ENCODE measurements at places on chromosomes 1 and 21.

DNA sequence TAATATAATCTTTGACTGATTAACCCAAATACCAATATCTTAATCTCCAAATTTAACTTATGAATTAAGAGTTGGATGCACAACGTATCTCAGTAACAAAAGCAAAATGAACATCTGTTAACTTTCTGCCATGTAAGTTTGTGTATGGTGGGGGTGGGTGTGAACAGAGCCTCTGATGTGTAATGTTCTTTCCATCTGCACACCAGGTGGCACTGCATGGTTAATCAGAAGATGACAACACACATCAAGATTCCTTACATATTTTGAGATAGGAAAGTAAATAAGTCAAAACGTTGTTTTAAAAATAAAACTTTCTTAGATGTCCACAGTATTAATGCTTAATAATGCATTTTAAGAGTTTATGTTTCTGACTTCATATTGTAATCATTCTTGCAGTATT lies 251.9 kb downstream of the DPYD start:
- DNase-seq = no peak

DNA sequence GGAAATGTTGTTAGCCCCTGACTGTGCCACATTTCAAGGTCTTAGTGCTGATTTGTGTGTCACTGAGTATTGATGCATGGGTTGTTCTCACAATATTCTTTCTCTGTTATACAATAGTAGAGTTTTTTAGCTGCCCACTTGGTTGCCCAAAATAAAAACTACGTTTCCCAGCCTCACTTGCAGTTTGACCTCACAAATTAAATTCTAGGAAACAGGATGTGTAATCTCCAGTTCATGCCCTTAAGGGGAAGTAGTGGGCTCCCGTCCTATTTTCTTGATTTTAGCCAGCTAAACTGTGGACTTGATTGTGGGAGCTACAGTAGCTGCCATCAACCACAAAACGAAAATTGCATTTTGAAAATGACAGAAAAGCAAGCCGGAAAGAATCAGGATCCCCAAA lies 27.3 kb upstream of the LAMC1 start:
- DNase-seq = no peak

GRCh38 chr21:44932408-44933181 lies 7.2 kb upstream of the SLX9 start:
- no peak for DNase-seq

- DNase-seq = no peak
Observed at GRCh38 chr1:17108360-17108759, 10.9 kb downstream of the PADI2 start.

DNA sequence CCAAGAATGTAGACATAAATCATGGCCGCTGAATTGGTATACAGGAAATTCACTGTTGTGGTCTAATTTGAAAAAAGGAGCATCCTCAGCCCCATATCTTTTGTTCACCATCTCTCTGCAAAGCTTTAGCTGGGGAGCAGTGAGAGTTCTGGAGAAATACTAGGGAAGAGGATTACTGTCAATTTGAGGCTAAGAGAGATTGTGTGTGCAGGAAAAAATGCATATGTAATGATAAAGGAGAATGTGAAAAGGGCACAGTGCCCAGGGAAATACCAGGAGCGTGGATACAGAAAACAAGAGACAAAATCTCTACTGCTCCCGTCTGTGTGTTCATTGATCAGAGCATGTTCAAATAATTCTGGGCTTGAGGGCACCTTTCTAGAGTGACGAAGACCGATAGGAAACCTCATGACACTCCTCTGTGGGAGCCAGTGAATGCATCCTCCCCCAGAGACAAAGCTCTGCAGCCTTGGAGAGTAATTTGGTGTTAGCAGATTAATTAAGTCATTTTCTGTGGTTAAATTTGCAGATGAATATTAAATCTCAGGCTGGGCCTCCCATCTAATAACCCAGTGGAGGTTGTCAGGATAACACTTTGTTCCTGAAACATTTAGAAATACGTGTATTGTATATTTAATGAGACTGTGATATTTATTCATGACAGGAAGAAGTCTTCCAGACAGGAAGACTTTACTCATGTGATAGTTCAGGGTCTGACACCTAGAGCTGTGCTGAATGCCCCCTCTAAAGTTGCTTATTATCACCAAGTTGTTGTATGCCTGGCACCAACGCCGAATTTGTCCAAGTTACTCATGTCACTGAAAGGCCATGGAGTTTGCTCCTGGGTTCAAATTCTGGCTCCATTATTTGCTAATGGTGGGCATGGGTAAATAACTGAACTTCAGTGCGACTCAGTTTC lies 287.3 kb upstream of the SGIP1 start:
- DNase-seq = no peak

DNA sequence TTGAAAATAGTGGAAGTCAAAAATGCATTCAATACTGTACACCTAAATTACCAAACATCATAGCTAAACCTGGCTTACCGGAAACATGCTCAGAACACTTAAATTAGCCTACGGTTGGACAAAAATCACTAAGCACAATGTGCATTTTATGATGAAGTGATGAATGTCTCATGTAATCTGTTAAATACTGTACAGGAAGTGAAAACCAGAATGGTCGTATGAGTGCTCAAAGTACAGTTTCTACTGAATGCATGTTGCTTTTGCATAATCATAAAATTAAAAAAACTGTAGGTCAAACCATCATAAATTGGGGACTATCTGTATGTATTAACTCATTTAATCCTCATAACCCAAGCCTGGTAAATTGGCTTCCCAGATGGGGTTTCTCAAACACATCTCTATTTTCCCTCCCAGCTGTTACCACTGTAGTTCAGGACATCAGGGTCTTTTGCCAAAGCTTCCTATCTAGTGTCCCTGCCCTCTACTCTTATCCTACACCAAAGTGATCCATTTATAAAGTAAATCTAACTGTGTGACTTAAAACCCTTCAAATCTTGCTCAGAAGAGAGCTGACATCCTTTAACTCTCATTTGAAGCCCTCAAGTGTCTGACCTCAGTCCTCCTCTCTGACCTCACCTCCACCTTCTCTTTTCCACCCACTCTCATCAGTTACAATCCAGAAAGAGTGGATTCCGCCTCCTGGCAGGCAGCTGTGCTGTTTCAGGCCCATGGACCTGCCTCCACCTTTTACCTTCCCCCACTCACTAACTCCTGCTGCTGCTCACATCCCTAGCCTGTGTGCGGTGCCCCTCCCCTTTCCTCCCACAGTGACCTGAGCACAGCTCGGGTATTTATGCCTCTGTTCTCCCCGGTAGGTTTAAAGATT lies 356.4 kb upstream of the ST6GALNAC5 start:
- no peak for DNase-seq

DNA sequence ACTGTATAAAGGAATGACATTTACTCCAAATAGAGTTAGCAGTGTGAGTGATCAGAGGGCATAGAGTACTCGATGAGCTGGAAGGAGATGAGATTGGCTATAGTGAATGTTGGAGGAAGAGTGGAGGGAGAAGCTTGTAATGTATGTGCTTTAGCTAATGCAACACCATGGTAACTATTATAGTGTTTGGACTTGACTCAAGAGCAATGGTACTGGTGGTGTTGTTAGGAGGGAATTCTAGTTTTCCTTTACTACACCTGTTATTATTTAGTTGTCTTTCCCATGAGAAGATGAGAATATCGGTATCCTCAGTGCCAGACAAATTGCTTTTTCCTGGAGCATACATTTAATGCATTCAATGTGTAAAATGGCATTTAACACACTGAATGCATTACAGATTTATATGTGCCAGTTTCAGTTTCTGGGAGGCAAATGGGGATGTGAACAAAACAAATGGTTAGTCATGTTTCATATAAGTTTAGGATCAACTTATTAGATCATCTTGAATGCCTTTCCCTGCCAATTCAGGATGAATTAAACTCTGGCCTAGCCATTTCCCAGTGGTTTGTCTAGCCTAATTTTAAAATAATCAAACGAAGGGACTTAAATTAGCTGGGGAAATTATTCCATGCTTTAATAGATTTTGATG lies 291.1 kb upstream of the ADAMTS5 start:
- no peak for DNase-seq

GRCh38 chr1:204880906-204881305 lies 10.2 kb downstream of the NFASC start:
- no peak for DNase-seq

DNA sequence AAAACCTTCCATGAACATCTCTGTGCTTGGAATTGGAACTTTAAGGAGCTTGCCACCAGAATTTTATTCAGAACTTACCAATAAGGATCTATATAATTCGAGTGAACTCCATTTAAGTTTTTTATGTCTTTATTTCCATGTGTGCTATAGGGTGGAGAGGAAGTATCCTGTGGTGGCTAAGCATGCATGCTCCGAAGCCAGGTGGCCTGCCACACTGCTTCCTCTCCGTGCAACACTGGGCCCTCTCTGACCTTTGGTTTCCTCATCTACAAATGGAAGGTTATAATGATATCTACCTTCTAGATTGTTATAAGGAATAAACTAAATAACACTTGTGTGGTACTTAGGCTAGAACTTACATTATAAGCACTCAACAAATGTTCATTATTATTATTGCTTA lies 382.1 kb downstream of the PTPRC start:
- no peak for DNase-seq

DNA sequence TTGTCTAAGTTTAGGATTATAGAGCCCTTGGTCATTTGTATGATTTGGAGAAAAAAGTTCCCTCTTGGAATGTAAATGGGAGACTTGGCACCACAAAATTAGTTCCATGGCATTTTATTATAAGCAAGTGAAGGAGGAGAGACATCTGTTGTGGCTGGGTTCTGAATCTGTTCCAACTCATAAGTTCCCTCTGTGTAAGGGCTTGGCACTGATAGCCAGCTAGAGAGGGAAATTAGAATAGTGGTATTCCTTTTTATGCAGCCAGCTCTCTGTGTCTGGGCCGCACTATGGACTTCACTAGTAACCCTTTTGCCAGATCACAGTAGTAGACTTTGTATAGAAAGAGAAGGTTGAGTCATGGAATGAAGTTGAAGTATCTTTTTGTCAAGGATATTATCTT lies 31.1 kb downstream of the GNAI3 start:
- no peak for DNase-seq

DNA sequence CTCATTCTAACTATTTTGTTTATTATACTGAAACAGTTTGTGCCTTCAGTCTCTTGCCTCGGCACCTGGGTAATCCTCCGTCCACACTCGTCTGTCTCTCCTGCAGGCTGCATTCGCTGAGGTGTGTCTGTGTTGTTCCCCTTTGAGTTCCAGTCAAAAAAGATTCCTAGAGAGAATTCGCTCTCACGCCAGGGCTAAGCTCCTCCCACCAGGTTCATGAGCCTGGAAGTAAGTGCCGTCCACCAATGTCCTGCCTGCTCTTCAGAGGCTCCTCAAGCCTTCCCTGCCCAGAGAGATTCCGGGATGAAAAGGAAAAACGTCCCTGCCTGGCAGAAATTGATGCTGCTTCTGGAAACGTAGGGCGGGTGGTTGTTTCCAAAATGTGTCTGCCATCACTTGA lies 12.9 kb downstream of the KIAA2013 start:
- DNase-seq = no peak

DNA sequence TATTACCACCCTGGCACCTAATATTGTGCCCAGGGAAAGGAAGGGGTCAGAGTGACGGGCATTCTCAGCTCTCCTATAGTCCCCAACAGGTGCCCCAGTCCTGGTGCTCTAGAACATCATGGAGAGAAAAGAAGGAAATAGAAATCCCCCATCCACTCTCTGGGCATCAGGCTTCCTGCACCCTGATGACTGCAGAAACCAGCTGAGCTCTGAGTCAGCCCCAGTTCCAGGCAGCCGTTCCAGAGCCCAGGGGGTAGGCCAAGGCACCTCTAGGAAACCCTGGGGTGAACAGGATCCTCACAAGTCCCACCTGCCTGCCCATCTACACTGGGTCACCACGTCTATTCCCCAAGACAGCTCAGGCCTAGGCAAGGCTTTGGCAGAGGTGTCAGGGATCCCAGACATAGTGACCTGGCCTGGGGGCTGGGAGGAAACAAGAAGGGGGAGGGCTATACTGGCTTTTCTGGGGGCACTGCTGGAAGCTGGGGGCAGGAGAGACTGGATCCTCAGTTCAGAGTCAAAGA lies 709 bp downstream of the NECTIN4 start:
- no peak for DNase-seq

DNA sequence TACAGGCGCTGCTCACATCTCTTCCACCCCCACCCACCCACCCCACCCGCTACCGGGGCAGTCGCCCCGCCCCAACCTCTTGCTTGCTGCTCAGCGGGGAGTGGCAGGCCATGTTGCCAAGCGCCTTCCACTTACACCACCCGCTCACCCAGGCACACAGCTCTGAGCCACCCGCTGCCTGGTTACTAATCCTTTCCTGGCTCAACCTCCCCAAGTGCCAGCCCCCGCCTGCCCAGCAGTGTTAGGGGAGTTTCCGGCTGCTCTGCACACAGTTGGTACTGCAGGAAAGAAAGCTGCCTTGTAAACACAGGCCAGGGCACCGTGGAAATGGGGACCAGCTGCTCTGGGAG lies 56.2 kb downstream of the LACTBL1 start:
- DNase-seq = no peak

- no peak for DNase-seq
Observed at GRCh38 chr1:82121421-82121820, 320.7 kb downstream of the ADGRL2 start.

DNA sequence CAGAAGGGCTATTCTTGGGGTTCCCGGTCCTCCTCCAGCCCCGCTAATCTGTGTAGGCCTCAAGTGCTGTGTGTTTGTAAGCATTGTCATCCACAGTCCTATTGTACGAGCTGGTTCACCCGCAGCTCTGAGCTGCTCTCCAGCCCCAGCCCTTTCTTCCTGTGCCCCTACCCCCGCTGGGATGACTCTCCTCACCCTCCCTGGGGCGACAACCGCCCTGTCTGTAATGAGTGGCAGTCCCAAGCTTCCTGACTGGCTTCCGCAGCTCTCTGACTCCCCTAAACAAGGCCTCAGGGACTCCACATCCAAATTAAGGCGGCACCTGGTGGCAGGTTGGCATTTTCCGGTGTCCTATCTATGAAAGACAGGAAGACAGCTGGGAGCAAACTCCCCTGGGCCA lies 45.8 kb downstream of the TFF3 start:
- no peak for DNase-seq

DNA sequence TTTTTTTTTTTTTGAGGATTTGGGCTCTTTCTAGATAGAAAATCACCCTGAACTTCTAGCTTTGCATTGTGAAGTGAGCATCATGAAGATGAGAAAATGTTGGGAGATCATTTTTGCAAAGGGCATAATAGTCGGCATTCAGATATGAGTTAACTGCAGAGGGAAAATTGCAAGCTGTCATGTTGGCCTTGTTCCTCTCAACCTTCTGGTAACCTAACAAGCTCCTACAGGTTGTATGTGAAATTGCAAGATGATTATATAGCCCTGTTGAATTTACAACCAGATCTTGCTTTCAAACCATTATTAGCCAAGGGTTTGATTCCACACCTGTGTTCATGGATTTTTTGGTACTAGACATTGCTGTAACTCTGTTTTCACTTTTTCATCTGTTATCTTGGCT lies 2.2 kb downstream of the ELOA start:
- no peak for DNase-seq

All from amniotic stem cell (primary cell).